Nucleus accumbens (tissue), 56 donors: ENCODE measurements at places on chromosomes 3 and 15.

DNA sequence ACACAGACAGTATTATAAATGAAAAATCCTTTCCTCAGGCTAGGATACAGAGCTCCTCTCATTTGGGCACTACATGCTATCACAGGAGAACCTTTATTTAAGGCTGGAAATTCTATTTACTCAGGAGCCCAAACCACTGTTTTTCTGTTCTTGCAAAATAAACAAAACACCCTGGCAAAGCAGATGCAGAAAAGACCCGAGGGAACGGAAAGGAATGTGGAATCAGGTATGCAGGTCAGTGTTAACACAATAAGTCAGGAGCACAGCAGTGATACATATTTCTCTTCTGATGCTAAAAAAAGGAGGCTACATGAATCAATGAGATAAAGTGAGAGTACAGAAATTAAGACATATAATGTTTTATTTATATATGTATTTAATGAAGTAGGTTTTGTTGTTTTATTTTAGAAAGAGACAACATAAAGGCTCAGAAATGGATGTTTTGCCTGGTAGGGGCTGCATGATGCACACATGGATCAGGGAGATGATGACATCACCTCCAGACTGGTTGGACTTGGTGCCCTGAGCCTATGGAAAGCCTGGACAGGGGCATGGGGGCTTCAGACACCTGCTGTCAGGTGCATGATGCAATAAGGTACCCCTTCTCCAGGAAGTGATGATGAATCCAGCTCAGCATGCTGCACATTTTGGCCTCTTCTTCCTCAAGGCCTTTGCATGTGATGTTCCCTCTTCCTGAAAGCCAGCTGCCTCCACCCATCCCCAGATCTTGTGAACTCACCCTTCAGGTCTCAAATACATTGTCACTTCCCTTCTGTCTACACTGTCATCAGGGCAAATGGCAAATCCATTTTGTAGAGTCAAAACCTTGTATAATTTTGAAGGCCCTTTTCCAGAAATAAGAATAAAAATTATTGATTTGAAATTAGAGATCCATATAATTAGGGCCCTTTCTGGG, 19.1 kb upstream of the RBP1 start:
- DNase-seq: no peak

GRCh38 chr15:55715355-55716076, 27.4 kb downstream of the PRTG start:
- no peak for DNase-seq

DNA sequence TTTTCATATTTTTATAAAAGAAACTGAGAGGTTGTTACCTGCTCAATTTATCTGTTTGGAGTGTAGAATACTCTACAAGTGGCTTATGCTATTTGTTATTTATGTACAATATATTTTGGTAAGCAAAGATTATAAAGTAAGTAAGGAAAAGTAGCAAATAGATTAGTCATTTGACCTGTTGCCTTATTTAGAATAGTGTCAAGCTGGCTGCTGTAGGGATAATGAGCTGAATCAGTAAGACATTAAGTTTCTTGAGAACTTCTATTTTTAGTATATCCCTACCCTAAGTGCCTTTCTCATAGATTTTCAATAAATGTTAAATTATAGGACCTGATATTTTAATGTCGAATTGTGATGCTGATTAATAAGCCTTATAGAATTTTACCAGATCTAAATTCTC, 37.2 kb downstream of the ECT2 start:
- DNase-seq: no peak

DNA sequence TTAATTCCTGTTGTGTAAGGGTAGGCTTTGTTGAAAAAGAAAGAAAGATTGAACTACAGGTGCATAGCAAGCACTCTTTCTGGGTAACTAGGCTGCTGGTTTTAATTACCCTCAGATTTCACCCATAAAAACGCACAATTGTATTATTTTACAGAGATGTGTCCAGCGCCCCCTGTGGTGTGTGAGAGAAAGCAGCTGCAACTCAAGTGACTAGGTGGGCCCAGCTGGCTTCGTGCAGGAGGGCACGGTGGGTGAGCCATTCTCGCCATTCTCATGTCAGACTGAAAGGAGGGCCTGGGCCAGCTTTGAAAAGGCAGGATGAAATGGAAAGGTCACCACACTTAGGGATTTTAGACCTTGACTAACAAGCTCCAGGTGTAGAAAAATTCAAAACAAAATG, 122.6 kb downstream of the LRIG1 start:
- no peak for DNase-seq

GRCh38 chr3:177928172-177928873, 607.9 kb upstream of the KCNMB2 start:
- DNase-seq: no peak

GRCh38 chr15:40353697-40354096, 2.9 kb downstream of the PHGR1 start:
- DNase-seq: no peak

DNA sequence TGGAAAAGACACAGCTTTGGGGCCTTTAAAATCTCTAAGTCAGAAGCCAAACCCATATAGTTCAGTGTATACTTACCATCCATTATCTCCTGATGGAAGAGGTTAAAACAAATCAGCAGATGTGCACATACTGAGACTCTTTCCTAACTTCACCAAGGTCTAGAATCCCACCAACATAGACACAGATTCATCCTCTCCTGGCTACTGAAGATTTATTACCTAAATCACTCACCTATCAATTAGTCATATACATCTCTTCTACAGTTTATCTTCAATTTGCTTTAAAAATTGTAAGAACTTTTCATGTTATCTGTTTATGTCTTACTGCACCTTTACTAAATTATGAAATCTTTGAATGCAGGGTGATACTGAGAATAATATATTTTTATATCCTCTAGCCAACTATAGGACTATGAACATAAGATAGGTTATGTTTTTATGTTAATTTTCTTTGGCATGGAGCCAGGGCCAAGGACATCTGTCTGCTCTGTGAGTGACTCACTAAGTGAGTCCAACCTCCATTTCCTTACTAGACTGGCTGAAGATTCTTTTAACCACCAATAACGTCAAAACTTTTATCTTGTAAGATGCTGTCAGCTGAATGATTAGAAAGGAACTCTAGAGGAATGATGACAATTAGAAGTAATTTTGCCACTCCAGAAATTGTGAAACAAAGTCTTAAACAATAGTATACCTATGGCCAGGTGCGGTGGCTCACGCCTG, 397.6 kb downstream of the FOXP1 start:
- no peak for DNase-seq

DNA sequence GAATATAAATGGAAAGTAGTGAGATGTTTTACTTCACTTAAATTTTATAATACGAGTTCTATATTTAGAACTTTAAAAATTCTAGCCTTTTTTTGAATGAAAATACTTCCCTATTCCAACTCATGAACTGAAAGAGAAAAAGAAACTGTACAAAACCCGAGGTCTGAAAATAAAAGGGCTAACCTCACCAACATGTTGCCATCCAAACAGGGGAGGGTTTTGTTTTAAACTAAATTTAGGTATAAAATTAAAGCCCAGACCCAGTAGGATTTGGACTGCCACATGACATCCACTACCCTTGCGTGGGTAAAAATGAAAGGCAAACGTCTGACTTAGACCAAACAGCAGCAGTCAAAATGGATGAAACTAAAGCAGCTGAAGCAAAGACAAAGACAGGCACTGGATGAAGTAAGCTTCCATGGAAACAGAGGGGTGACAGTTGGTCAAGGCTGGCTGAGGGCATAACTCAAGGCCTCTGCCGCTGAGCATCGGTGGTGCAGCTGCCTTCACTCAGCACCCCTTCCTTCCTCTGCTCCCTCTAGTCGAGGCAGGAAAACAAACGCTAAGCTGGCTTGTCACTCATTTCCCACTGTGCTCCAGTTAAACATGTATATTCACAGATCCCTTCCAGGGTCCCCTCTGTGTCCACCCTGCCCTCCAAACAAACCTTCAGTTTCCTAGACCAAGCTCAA, 58.1 kb downstream of the TM4SF4 start:
- DNase-seq: peak; percentile 46

- no peak for DNase-seq
These were observed 106.2 kb downstream of the TLE3 start for GRCh38 chr15:69991551-69991980.

GRCh38 chr15:81073801-81074200, 60.3 kb upstream of the CFAP161 start:
- no peak for DNase-seq

- DNase-seq: no peak
These were observed 6.1 kb upstream of the THSD4 start for GRCh38 chr15:71109130-71109529.

DNA sequence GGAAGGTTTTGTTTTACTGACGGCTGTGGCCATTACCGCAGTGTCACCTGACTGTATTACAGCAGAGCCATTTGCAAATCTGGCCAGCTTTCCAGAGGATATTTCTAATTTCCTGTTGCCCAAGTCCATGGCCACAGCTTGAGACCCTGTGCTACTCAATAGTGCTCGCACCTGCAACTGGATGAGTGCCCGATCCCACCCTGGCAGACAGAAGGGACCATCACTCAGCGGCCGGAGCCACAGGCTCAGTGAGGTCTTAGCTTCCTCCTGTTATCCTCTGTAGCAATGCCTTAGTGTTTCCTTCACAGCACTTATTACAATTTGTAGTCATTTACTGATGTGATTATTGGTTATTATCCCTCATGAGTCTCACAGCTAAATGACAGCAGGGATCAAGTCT, 184.8 kb downstream of the LRRN1 start:
- no peak for DNase-seq

DNA sequence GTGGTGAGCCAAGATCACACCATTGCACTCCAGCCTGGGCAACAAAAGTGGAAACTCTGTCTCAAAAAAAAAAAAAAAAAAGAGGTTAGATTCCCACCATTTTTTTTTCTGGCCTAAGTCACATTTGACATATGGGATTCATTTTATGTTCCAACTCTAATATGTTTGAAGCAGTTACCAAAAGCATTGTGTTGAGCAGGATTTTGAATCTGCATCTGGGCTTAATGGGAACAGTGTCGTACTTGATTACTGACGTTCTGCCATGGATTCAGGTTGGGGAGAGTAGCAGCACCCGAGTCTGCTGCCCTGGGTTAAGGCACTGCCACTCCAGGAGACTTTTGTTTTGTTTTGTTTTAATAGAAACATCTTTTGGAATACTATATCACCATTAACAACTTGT, 348.7 kb upstream of the TBL1XR1 start:
- no peak for DNase-seq

- DNase-seq: no peak
These were observed 24.9 kb downstream of the RAB6B start for GRCh38 chr3:133870822-133871221.

DNA sequence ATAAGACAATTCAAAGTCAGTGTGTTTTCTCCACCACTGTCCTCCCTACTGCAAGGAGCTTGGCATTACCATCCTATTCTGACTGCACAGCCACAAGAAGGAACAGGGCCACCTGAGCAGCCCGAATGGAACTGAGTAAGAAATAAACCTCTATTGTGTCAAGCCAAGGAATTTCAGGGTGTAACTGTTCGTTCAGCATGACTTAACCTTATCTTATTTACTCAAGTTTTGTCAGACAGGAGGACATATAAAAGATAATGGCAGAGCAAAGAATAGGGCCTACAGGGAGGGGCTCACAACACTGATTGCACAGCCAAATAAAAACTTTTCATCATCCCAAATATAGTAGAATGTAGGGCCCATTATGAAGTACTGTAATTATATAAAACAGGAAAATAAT, 236.1 kb downstream of the NEK10 start:
- no peak for DNase-seq

GRCh38 chr3:47406762-47407149, 25.9 kb downstream of the PTPN23 start:
- DNase-seq: no peak

DNA sequence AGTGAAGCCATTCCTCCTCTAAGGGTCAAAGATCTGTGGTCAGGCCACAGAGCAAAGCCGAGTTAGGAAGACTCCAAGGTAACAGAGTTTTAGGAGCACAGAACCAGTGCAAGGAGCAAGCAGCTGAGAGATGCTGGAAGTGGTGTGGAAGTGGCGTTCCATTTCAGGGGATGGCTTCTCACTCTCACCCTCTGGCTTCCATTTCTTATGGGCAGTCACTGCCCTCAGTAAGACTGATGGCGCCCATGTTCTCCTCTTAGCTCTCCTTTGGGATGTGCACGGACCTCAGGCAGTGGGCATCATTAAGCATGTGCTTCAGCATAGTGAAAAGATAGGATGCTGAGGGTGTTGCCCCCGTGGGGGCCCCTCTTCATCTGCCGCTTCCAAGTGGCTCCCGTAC, 90.3 kb downstream of the ASB7 start:
- DNase-seq: no peak

GRCh38 chr15:99721896-99722295, 11.3 kb downstream of the LYSMD4 start:
- no peak for DNase-seq

DNA sequence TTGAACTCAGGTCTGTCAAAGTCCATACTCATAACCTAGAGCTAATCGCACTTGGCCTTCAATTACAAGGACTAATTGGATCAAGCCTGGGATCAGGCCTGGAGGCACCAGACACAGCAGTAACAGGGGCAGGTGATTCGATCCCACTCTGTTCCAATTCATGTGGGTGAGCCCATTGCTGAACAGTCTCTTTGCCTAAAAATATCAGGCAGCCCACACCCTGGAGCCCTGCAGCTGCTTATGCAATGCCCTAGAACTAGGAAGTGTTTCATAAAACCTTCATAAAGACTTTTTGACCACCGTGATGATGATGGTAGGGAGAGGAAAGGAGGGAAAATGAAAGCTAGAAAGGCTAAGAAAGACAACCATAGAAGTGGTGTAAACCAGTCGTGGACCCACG, 47.8 kb upstream of the NEO1 start:
- no peak for DNase-seq

- no peak for DNase-seq
These were observed 26.0 kb upstream of the GNB5 start for GRCh38 chr15:52217186-52217585.

DNA sequence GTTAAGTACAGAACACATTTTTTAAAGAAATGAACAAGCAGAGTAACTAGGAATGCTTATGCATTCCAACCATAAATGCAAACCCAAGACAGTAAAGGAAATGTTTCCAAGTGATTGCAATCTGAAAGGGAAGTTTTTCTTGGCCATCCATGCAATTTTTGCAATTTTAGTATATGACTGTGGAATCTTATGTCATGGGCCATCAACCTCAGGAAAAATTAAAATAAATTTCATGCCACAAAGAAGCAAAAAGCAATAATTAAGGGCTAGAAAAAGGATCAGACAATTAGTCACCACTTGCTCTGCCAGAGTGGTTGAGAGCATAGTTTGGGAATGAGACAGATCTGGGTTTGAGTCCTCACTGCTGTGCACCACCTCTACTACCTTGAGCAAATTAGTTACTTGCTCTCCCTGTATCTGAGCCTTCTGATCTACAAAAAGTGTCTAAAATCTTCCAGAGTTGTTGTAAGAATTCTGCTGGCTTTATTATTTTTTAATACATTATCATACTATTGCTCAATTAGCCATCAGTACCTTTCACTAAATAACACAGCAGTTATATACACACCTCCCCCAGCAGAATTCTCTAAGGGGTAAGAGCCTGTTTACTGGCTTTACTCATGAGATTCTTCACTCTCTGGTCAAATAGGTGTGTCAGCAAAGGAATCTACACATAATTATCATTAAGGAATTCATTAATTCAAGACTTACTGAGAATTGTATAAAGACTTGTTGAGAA, 49.7 kb upstream of the FBN1 start:
- no peak for DNase-seq
